GM06990 (cell line): ENCODE measurements at places on chromosomes 2 and 18.

GRCh38 chr2:187554011-187554703, at the start of gene TFPI:
TFPI (minus strand) TSS chr2:187554435; CDS start chr2:187503768, 50,667 bp downstream.
- peak; percentile 12 for DNase-seq

DNA sequence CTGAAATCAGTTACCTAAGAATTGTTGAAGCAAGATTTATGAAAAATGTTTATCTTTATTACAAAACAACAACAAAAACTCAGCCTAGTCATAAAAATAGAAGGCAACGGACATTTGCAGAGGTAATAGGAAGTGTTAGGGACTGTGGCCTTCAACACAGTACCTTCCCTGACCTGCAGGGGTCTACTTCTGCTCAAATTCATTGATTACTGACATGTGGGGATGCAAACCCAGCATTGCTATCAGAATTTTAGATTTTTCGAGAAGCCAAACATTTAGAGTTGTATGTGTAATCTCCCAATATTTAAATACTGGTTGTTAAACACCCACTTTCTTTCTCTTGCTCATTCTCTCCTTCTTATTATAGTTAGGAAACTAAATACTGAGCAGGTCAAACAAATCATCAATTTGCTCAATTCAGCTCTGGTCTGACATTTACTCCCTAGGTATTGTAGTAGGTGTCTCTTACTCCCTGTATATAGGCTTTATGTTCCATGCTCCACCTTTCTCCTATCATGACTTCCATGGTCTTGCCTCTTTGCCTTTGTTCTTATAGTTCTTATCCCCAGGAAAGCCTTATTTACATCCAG, 198.5 kb downstream of the UBE2E3 start:
- DNase-seq = no peak

- DNase-seq = no peak
Observed at GRCh38 chr18:31103423-31103822, 1.2 kb upstream of the DSC2 start.

GRCh38 chr18:62457877-62458276, 64.9 kb upstream of the ZCCHC2 start:
- DNase-seq = no peak

GRCh38 chr18:49464718-49465598, 4.5 kb upstream of the DYM start:
- DNase-seq = no peak

DNA sequence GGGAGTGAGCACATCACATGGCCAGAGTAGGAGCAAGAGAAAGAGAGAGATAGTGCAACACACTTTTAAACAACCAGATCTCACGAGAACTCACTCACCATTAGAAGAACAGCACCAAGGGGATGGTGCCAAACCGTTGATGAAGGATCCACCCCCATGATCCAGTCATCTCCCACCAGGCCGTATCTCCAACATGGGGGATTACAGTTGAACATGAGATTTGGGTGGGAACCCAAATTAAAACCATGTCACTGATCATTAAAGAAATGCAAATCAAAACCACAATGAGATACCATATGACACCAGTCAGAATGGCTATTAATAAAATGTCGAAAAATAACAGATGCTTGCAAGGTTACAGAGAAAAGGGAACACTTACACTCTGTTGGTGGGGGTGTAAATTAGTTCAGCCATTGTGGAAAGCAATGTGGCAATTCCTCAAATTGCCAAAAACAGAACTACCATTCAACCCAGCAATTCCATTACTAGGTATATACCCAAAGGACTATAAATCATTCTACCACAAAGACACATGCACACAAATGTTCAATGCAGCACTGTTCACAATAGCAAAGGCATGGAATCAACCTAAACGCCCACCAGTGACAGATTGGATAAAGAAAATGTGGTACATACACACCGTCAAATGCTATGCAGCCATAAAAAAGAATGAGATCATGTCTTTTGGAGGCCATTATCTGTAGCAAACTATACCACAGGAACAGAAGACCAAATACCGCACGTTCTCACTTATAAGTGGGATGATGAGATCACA, 137.1 kb downstream of the COL6A3 start:
- no peak for DNase-seq
